ENCODE measurements at places on chromosomes 12 and 14.

DNA sequence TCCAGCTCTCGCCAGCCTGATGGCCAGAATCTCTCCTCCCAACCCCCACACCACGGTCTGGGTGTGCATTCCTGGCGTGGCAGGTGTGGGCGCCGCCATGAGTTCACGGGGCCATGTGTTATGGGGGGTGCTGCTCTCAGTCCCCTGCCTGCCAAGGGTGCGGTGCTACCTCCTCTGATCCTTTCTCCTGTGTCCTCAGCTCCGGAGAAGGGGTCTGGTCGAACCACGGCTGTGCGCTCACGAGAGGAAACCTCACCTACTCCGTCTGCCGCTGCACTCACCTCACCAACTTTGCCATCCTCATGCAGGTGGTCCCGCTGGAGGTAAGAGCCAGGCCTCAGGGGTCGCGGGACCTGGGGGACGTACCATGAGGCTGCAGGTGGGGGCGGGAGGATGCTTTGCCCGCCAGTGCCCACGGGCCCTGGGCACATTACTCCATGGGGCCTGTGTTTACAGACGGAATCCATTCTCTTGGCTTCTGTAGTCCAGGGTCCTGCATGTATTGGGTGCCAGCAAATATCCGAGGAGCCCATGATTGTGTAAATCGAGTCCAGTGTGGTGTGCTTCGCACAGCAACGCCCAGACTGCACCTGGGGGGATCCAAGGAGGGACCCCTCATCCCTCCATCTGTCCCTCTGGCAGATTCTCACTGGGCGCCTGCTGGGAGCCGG lies 130.8 kb downstream of the ADGRD1 start:
- no peak for DNase-seq

GRCh38 chr12:110688446-110689280 lies at the start of gene HVCN1:
TSS of gene HVCN1 (minus strand) at chr12:110689115. CDS start at chr12:110683245, 5,870 bp downstream.
- peak; percentile 79 for DNase-seq

DNA sequence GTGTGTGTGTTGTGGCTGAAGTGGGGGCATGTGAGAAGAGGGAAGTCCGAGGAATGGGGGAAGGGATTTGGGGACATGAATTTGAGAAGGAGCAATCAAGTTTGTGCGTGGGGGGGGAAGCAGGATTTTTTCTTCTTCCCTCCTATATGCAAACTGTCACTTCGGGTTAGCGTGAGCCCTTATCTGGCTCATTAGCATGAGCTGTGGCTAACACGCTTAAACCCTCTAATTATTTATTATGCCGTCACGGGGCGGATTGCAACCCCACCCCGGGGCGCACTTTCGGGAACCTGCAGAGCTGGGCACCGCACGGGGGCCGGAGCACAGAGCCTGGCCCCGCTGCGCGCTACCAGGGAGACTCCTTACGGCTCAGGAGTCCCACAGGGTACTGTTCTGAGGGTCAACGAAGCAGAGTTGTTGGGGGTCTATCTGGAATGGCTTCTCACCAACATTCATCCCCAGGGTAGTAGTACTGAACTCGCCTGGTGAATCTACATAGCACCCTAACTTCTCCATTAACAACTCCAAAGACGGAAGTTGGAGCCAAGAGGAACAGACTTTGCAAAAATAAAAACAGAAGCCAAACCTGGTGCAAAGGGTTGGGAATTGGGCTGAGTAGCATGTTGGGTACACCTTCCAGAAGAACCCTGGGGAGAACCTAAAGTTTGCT lies 6.4 kb upstream of the ASCL1 start:
- no peak for DNase-seq

DNA sequence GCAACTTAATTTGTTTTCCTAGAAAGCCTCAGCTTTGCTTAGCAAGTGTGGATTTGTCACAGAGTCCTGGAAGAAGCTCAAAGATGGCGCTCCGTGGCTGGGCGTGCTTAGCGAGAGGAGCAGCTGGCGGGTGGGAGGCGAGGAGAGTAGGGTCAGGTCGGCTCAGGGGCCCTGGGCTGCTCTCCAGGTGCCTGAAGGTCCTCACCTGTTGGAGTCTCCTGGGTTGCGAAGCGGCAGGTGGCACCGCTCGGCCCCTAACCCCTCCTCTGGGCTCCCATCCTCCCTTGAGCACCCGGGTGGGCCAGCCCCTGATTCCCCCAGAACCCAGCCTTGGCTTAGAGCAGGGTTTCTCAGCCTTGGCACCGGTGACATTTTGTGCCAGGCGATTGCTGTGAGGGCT lies 25.1 kb downstream of the LRTM2 start:
- DNase-seq: no peak

DNA sequence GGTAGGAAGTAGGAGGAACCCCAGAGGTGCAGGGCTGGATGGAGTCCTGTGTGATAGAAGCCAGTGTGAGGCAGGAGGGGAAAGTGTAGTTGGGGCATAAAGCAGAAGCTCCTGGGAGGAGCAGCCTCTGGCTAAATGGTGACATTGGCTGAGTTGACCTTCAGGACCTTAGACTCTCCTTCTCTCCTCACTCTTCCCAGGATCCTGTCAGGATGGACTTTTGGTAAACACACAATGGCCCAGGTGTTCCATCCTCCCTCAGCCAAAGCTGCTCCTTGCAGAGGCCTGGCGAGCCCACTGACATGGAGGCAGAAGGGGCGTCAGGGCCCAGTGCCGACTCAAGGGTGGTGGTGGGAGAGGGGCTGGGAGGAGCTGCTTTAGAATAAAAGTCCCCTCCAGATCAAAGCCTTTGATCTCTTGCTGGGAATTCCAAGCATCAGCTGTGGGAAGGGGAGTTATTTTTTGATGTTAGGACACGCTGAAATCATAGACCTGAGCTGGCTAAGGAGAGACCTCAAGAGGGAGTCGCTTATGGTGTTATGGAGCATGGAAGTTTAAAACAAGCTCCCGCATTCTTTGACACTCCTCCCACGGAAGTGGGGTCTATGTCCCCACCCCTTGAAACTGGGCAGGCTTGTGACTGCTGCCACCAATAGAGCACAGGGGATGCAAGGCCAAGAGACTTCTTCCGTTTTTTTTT lies 44.1 kb downstream of the SMIM41 start:
- DNase-seq: no peak

- DNase-seq: no peak
Measured at GRCh38 chr12:110836291-110836690, 10.5 kb upstream of the CCDC63 start.

All from left ventricle myocardium superior (tissue), 1 donor.